ENCODE measurements at places on chromosomes 12 and 14.

GRCh38 chr12:58099476-58099875, 158.1 kb downstream of the ATP23 start:
- no peak for DNase-seq

DNA sequence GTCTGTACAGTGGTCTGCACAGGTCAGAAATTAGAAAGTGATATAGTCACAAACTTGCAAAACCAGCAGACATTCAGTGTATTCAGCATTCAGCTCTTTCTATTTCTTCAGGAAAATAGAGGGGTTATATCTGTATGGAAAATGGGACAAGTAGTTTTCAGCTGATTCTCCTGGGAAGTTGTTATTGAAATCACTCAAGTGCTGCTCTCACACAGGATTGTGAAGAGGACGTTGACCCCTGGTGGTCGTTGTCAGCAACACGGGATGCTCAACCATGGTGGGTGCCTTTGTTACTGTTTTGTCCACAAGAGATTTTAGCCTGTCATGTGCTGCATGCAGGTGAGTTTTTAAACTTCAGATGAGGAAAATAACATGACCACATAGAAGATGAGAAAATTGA, 981.8 kb downstream of the TMEM121 start:
- DNase-seq, result no peak

GRCh38 chr12:106309671-106310505, 7.4 kb downstream of the TCP11L2 start:
- no peak for DNase-seq

- DNase-seq, result no peak
Measured at GRCh38 chr12:113476176-113476986, 4.7 kb upstream of the LHX5 start.

DNA sequence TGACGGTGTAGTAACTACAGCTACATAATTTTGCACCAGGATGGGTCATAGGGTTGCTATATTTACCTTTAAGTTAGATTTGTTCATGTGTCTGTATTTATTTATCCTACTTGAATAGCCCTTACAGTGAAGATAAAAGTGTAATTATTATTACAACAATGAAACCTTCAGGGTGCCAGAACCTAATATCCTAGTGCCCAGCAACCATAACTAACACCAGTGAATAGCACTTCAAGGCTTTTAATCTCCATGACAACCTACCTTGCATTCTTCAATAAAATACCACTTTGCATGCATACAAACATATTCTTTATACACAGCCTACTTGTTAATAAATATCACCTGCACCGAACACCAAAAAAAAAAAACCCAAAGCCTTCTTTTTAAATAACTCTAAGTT, 58.7 kb upstream of the G2E3 start:
- DNase-seq, result no peak

DNA sequence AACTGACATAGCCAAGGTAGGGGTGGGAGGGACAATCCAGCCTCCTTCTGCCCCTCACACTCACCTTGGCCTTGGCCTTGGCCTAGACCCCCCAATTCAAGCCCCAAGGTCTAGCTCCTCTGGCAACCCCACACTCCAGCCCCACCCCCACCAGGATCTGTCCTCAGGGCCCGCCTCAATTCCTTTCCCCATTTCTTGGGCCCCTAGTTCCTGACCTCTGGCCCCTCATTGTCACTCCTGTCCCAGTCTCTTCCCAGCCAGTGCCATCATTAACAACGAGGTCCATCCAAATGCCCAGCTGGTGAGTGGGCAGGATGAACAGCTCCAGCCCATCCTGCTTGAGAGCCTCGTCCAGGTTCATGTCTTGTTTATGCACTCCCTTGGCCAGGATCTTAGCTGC, 6.8 kb upstream of the GDF11 start:
- no peak for DNase-seq

DNA sequence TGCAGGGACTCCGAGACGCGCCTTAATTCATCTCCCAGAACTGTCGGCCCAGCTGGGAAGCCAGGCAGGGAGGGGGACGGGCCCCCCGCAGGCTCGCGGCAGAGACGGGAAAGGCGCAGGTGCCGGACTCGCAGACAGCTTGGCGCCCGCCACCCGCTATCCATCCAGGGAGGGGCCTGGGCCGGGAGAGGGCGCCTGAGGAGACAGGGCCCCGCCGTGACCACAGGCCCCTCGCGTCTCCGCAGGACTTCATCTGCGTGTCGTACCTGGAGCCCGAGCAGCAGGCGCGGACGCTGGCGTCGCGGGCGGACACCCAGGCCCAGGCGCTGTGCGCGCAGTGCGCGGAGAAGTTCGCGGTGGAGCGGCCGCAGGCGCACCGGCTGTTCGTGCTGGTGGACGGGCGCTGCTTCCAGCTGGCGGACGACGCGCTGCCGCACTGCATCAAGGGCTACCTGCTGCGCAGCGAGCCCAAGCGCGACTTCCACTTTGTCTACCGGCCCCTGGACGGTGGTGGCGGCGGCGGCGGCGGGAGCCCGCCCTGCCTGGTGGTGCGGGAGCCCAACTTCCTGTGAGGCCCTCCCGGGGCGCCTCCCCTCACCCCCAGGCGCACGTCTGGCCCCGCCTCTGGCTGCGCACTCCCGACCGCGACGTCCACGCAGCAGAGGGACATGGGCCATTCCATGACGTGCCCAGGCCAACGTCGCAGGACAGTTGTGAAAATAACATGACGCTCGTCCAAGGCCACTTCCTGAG, 60.6 kb downstream of the LGMN start:
- no peak for DNase-seq

DNA sequence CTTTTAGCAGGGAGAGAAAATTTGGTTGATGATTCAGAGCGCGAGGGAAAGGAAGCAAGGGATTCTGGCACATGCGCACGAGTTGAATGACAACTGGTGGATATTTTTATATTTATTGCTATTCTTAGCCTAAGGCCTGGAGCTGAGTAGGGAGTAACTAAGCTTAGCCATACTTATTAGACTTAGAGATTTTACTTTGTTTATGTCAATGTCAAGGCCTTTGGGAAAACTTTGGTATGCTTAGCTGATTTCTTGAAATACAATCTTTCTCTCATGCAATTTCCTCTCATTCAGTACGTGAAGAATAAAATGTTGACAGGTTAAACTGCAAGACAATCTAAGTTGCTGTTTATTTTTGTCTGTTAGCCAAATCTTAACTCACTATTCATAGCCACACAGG, 101.1 kb downstream of the CRADD start:
- no peak for DNase-seq
